ENCODE measurements at places on chromosomes 6 and 20.

GRCh38 chr20:35293303-35294292 is 1.4 kb upstream of the FAM83C start:
- no peak for DNase-seq

- no peak for DNase-seq
These were observed 92.8 kb downstream of the MBOAT1 start for GRCh38 chr6:20119485-20119884.

DNA sequence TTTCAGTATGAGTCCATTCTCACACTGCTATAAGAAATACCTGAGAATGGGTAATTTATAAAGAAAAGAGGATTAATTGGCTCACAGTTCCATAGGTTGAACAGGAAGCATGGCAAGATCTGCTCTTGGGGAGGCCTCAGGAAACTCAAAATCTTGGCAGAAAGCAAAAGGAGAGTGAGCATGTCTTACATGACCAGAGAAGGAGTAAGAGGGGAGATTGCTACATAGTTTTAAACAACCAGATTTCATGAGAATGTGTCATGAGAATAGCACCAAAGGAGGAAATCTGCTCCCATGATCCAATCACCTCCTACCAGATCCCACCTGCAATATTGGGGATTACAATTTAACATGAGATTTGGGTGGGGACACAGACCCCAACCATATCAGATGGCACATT is 672.4 kb downstream of the HTR1B start:
- no peak for DNase-seq

GRCh38 chr6:95601133-95601532 is 23.8 kb downstream of the MANEA start:
- no peak for DNase-seq

DNA sequence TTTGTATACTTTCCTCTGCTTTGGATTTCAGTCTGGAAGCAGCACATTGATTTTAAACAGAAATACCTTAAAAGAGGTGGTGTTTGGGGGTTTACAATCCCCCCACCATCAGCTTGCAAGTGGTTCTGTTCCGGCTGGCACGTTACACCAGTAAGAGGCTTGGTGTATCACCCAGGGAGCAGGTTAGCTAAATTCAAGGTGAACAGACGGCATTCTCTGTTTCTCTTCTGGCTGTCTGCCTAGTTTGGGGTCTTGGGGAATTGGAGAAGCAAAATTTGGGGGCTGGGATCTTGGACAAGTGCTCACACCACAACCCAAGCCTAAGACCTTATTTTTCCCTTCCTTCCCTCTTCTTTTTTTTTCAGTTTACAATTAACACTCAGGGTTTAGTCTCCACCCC is 7.5 kb upstream of the APCDD1L start:
- DNase-seq, result no peak

DNA sequence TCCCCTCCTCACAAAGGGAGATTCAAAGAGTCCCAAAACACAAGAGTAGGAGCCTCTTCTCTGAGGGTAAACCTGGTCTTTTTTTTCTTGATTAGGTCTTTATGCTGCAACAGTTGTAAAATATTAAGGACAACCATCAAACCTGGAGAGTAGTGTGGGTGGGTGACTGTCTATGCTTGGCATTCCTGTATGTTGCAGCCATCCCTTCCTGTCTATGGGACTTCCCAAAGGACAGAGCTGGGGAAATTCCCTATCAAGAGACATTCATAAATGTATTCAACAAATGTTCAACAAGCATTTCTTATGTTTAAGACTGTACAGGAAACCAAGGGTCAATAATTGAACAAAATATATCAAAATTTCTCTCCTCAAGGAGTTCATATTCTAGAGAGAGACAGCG is 5.5 kb downstream of the BTN2A2 start:
- no peak for DNase-seq

DNA sequence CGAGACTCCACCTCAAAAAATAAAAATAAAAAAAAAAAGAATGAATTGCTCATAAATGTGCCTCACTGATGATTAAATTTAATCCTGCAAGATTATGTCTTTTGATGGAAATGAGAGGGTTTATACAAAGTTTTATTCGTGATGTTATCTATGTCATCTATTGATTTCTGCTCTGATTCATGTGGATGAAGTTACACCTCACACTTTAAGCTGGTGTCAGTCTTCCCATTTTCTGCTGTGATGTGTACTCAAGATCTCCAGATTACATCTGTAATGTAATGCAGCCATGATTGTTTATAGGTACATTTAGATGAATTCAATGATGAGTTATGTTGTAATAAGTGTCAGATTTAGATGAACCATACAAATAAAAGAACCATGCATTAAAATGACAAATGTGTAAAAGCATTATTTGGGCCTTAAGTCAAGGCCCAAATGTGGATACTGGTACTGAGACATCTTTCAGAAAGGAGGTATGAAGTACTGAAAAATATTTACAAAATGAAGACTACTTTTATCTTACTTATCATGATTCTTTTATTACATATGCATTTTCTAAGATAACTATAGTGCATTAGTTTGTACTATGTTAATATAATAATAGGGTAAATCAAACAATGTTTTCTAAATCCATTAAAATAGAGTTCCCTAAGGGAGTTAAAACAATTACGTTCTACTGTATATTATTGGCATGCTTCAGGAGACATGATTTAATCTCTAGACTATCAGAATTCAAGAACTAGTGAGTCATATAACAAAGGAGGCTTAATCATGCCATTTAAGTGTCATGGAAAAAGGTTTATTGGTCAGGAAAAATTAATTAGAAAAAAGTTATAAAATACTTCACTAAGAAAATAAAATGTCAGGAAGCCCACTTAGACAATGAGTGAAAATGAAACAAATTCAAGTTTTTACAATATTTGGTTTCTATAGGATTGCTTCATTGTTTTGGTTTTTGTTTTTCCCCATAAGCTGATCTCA is 34.5 kb downstream of the HCRTR2 start:
- no peak for DNase-seq

DNA sequence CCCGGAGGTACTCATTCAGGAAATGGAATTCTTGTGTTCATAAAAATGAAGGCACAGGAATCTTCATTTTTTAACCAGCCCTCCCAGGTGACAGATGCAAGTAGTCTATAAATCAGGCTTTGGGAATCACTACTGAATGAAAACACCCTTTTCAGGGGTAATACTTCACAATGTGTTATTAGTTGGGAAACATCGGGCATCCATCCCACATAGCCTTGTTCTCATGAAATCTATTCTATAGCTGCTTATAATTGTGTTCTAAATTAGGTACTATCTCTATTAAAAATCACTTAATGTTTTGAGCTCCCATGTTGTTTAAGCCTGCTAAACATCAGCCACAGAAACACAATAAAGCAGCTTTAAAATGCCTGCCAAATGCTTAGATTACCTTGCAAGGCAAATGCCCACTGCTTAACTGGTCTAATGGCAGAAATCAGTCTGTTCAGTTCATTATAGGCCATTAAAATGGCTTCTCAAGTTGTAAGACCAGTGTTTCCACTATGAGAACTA is 94.9 kb downstream of the L3MBTL3 start:
- no peak for DNase-seq

DNA sequence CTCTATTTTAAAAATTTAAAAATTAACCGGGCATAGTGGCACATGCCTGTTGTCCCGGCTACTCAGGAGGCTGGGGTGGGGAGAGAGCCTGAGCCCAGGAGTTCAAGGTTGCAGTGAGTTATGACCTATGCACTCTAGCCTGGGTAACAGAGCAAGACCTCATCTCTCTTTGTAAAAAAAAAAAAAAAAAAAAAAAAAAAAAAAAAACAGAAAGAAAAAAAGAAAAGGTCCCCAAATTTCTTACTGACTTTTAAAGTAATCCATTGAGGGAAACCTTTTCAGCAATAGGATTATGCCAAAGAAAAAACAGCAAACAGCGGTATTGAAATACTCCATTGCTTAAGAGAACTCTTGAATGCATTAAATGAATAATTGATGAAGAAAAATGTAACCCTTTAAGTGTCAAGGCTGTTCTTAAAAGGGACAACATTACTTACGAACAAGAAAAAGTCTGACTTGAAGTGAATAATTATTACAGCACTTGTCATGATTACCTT is 6.0 kb upstream of the DNAAF9 start:
- DNase-seq, result no peak

GRCh38 chr20:50037123-50037522 is 54.3 kb downstream of the SNAI1 start:
- DNase-seq, result no peak

- DNase-seq, result no peak
These were observed 281.1 kb downstream of the SYNE1 start for GRCh38 chr6:152356016-152356415.

DNA sequence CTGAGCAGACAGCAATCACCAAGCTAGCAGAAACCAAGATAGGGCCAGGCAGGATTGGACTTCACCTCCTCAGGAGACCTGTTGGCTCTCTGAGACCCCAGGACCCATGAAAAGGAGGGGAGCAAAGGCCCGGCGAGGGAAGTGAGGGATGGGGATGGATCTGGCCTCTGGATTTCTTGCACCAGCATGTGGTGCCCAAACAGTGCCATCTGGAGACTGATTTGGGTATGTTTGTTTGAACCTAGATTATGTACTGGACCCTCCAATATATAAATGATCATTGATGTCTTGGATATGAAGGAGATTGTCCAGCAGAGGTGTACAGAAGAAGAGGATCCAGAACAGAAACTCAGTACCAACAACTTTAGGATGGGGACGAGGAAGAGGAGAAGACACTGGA is 83.4 kb upstream of the LY86 start:
- no peak for DNase-seq

GRCh38 chr6:66638099-66638498 is 931.1 kb upstream of the EYS start:
- no peak for DNase-seq

- DNase-seq, result no peak
These were observed 109.0 kb upstream of the SUPT3H start for GRCh38 chr6:45486736-45487135.

GRCh38 chr6:44122801-44123200 is 4.5 kb downstream of the MRPL14 start:
- peak; percentile 51 for DNase-seq

GRCh38 chr6:126034656-126035055 is 48.3 kb downstream of the TRMT11 start:
- DNase-seq, result no peak

GRCh38 chr20:14883324-14883723 is 545.9 kb upstream of the FLRT3 start:
- DNase-seq, result no peak

DNA sequence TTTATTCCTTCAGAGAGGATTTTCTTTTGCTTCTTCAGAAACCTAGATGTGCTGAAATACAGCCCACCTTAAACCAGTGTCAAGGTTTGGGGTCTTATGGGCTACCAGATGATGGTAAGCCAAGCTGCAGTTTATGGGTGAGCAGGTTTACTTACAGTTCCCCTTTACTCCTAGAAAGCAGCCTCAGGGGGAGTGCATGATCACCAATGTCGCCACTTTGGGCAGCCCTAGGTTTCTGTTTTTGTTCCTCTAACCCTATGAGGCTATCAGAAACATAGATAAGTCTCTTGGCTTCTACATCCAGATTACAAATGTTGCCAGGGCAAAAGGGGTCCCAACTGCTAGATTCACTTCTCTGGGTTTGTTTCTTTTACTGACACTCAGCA is 67.2 kb downstream of the TRIM27 start:
- DNase-seq, result no peak

DNA sequence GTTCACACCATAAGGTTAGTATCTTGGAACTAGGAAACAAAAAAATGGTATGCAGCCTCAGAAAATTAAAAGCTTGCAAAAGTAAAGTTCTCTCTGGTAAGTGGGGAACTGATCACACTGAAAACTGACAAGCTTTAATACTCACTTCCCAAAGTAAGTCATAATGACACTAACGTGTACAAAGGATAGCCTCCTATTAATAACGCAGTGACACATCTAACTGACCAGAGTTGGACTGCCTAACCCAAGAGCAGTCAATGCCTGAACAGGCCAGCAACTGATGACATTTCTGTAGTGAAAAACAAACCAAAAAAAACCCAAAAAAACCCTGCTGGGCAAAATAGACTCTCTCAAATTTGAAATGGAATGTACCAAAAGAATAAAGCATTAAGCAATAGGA is 30.7 kb downstream of the CHD6 start:
- no peak for DNase-seq

GRCh38 chr6:161584621-161585340 is 310.9 kb upstream of the AGPAT4 start:
- no peak for DNase-seq

DNA sequence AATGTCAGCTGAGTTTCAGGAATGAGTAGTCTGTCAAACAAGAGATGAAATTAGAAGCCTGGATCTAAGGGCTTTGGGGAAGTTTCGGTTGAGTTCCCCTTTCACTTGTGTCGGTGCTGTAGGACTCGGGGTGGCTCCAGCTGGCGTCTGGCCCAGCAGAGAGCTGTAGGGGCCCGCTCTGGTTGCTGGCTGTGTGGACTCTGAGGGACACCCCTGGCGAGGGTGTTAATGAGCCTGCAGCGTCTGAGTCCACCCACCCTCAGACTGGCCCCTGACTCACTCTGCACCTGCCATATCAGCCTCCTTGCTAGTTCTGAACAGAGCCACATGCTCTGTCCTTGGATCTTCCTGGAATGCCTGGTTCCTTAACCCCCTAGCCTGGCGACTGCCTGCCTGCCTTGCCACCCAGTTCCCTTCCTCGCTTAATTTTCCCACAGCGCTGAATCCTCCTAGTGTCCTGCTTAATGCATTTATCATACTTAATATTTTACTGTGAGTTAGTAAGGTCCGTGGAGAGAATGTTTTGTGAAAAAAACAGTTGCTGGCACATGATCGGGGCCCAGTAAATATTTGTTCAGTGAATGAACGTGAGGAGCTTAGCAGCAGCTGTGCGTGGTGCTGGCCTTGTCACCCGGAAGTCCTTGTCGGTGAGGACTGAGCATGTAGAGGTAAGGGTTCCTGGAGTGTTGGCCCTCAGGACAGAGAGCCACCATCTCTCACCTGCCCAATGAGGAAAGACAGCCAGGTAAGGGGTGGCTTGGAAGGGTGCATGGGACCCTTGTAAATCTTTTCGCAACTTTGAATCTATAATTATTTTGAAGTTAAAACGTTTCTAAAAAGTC is 1.6 kb downstream of the DNAJC5 start:
- peak; percentile 27 for DNase-seq

DNA sequence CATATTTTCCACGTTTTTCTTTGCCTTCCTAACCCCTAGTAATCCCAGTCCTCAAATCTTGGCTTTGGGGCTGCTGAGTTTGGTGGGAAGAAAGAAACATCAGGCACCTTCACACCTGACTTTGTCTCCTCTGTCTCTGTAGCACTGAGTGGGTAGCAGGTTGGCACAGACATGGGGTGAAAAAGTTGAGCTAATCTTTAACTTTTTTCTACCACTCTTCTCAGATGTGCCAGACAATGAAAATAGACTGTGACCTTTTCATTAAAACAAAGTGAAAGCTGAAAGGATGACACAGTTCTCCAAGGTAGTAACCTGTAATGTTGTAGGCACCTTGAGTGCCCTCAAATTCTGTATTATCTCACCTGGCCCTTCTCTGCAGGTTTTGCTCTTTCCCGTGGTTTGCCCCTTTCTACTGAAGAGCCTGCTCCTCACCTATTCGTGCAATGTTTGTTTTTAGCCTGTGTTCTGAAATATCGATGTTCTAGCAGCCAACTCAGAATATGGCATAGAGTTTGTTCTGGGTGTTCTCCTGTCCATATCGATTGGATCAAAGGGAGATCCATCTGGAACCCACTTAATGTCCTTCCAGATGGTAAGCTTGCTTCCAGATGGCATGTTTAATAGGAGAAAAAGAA is 57.8 kb upstream of the ATXN1 start:
- DNase-seq, result no peak

Data from CD4-positive, alpha-beta T cell treated with Interleukin-4 for 1 hour (primary cell).